Stimulated activated CD4-positive, alpha-beta T cell treated with anti-CD3 and anti-CD28 coated beads, TNF-alpha, amount 100 ng/mL, for 4 hours (primary cell): ENCODE measurements at places on chromosomes 7 and 10.

GRCh38 chr10:132643709-132644526 is 106.3 kb downstream of the INPP5A start:
- DNase-seq = no peak

DNA sequence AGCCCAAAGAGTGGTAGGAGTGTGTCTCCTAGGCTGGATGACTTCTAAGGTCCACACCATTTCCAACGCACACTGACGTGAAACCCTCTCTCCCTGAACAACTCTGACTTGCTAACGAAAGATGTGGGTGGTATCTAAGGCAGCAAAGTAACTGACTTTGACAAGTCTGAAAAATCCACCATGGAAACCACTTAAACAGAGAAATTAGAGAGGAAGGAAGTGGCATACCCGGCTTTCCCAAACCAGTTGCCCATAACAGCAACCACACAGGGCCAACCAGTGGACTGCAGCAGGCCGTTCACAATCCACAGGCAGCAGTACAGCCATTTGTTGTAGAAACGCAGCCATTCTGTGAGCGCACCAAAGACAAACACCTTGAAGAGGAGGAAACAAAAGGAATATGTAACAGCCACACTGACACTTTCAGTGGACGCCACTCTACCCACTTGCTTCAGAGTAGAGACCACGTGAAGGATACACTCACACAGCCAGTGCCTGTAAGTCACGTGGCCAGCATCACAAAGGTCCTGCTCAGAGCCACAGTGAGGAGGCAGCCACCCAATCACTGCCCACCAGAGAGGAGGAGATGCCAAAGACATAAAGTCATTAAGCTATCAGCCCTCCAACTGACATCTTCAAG is 39.8 kb downstream of the SLC37A3 start:
- no peak for DNase-seq

GRCh38 chr7:108330227-108330626 is 126.0 kb downstream of the NRCAM start:
- no peak for DNase-seq

GRCh38 chr10:104273286-104273685 is 4.3 kb downstream of the GSTO2 start:
- no peak for DNase-seq

GRCh38 chr7:141944811-141945210 is 2.0 kb downstream of the CLEC5A start:
- DNase-seq = no peak

GRCh38 chr7:107047902-107048782 is 3.6 kb downstream of the PRKAR2B start:
- no peak for DNase-seq

DNA sequence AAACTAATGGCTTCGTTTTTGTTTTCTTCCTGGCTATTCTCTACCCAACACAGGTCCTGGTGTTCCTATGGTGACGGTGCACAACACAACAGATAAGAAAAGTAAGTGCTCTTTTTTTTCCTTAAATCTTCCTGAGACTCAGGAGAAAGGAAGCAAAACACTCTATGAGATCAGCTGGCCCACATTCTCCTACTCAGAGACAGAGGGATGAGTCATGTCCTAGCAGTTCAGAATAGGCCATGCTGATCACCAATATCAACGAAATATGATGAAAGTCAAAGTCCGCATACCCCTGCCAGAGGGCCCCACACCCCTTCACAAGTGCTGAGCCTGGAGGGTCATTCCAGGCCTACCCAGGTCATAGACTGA is 149.2 kb downstream of the PAXIP1 start:
- no peak for DNase-seq

DNA sequence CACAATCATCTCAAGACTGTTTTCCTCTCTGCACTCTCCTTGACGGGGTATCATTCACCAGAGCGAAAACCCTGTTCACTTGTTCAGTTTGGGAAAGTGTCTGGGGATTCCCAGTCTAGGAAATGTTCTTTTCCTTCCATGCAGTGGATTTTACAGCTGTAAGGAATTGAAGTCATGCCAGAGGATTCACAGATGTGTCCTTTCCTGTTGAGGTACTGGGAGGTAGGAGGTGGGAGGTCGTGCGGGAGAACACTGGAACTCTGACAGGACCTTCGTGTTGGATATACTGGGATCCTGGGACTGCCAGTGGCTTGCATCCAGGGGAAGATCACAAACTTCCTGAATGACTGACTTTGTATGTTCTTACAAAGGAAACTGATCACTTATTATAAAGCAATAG is 185.5 kb downstream of the BMPER start:
- DNase-seq = no peak

GRCh38 chr10:96446966-96447596 is 66.6 kb downstream of the TLL2 start:
- no peak for DNase-seq

DNA sequence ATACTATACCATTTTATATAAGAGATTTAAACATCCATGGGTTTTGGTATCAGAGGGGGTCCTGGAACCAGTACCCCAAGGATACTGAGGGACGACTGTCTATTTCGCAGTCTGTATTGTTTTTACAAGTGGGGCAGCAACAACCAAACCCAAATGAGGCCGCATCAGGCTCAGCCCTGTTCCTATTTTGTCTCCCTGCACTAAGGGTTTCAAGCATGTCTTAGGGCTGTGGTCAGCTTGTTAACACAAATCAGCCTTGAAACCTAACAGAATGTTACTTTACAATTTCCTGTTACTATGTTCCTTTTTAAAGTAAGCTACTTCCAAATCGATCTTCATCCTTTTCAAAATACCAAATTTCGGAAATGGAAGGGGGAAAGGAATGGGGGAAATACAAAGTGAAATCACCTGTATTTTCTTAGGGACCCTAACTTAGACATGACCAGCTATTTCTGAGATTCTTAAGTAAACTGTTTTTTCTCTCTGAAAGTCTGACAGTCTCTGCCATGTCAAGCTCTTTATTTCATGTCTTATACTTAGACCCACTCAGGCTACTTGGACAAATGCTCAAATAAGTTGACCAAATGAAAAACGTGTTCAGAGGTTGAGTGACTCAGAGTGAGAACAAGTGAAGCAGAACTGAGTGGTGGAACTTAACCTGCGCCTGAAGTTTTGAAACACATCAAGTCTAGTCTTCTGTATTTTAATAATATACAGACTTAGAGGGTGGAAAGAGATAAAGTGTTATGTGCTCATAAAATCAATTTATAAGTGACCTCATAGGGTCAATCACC is 75.8 kb downstream of the C1GALT1 start:
- no peak for DNase-seq

DNA sequence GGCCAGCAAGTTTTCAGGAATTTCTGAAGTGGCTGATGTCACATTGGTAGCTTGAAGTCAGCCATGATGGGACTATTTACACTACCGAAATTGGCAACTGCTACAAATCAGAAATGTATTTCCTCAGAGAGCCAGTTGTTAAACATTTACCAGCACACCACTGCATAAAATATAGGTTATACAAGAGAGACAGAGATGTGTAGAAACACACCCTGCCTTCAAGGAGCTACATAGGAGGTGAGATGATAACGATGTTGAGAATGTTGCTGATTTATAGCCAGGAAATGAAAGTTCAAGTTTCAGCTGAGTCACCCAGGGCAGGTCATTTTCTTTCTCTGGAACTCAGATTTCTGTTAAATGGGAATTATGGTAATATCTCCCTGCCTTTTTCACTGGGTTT is 46.0 kb upstream of the TCF7L2 start:
- no peak for DNase-seq

DNA sequence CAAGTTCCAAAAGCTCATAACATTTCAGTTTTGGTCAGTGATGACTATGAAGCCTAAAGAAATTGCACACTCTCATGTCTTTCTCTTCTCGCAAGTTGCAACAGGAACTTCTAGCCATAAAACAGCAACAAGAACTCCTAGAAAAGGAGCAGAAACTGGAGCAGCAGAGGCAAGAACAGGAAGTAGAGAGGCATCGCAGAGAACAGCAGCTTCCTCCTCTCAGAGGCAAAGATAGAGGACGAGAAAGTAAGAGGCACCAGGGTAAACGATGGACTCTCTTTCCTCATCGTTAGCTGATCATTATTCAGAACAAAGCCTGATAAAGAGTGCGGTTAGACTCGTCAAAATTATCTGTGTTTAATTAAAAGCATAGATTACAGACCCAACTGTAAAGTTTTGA is 94.7 kb downstream of the HDAC9 start:
- no peak for DNase-seq

DNA sequence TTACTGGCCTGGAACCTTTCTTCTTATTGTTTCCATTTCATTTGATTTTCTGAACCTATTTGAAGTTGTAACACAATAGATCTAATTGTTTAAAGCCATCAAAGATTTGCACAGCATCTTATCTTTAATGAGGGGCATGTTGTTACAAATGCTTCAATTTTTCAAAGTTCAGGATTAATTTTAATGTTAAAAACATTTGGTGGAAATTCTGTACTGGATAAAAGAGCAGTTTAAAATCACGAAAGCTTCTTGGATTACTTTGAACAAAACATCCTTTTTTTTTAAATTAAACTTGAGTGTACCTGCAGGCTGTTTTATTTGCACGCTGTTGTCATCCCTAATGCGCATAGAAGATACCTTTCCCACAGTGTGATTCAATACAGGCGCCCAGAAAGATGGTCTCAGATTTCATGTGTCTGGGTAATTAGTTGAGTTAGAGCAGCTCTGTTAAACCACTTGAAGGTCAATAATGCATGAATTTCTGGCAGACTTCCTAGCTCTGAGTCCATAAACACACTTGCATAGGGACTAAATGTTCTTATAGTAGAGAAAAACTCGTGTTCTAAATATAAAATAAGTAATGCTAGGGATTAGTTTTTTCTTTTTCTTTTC is 29.3 kb upstream of the DDX50 start:
- no peak for DNase-seq

GRCh38 chr7:51456-52068 is 140.8 kb upstream of the FAM20C start:
- DNase-seq = no peak

- DNase-seq = no peak
Measured at GRCh38 chr10:14772399-14772798, 2.3 kb downstream of the FAM107B start.
